ENCODE measurements at places on chromosomes 13 and 19.

GRCh38 chr19:18655173-18655844 lies 18.5 kb downstream of the KLHL26 start:
- DNase-seq: no peak

GRCh38 chr13:78265098-78265497 lies 338.3 kb downstream of the POU4F1 start:
- no peak for DNase-seq

DNA sequence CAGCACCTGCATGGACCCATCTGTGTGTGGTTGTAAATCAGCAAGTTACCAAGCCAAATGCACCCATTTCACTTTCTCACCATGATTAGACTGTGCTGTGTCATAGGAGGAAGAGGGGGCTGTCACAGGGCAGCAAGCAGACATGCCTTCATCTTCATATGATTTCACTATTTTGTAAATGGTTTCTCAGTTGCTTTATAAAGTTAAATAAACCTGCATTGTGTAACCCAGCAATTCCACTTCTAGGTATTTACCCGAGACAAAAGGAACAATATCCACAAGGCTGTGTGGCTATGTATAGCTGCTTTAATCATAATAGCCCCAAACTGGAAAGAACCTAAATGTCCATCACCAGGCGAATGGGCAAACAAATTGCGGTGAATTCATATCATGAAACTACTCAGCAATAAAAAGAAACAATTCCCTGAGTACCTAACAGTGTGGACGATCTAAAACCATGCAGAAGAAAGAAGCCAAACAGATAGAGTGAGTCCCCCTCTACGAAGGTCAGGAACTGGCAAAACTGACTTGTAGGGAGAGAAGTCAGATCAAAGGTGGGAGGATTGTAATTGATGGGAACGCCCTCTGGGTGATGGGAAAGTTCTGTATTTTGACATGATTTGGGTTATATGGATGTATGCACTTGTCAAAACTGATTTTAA lies 185.4 kb downstream of the COL4A1 start:
- no peak for DNase-seq

- peak; percentile 68 for DNase-seq
These were observed 6.0 kb downstream of the RUVBL2 start for GRCh38 chr19:48999481-49000325.

DNA sequence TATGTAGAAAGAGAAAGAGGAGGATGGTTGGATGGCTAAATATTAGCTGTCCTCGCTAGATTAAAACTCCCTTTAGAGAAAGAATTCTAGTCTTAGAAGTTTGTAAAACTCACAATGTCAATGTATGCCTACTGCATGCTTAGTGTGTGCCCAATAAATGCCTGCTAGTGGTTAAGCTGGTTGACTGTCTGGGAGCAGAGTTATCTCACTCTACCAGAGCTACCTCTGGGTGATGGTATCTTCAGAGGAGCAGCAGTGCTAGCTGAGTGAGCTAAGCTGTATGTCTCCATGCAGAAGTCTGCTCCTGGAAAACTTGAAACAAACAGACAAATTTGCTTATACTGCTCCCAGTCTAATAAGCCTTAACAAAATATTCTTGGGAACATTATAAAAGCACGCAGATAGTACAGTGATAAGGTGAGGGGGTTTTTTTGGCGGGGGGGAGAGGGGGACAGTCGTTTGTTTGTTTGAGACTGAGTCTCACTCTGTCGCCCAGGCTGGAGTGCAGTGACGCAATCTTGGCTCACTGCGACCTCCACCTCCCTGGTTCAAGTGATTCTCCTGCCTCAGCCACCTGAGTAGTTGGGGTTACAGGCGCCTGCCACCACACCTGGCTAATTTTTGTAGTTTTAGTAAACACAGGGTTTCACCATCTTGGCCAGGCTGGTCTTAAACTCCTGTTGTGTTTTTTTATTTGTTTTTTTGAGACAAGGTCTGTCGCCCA lies 202.8 kb upstream of the TSC22D1 start:
- DNase-seq: no peak

DNA sequence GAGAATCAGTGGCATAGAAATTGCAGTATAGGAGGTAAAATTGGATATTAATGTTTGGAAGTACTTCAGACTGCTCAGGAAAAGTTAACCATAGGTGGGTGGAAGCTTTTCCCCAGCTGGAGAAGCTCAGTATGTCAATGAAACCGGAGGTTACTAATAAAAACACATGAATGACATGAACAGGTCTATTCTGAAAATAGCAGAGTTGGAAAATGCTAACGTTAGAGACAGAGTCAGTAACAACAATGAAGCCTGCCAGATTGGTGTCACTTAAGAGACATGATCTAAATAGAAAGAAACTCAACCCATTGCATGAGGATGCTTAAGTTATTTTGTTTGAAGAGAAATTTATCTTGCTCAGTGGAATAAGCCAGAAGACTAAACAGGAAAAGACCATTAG lies 364.5 kb downstream of the DNAJC15 start:
- DNase-seq: no peak

- no peak for DNase-seq
These were observed 17.3 kb downstream of the ZBTB7A start for GRCh38 chr19:4049432-4049831.

DNA sequence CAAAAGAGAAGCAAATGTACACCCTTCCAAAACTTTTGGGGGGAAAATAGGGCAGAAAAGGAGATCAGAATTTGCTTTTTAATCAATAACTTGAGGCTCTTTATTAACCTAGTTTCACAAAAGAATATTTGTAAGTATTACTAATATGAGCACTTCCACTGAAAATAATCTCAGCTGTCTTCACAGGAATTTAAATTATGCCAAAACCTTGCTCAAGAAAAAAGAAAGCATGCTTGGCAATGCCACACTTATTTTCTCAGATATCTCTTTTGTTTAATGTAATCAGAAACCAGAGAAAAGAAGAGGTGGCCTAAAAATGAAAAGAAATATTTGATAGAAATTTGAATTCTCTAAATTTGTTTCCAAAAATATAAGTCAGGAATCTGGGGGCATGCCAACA lies 234.9 kb upstream of the GPC6 start:
- DNase-seq: no peak

GRCh38 chr13:43206838-43207237 lies 183.5 kb downstream of the DNAJC15 start:
- DNase-seq: no peak

DNA sequence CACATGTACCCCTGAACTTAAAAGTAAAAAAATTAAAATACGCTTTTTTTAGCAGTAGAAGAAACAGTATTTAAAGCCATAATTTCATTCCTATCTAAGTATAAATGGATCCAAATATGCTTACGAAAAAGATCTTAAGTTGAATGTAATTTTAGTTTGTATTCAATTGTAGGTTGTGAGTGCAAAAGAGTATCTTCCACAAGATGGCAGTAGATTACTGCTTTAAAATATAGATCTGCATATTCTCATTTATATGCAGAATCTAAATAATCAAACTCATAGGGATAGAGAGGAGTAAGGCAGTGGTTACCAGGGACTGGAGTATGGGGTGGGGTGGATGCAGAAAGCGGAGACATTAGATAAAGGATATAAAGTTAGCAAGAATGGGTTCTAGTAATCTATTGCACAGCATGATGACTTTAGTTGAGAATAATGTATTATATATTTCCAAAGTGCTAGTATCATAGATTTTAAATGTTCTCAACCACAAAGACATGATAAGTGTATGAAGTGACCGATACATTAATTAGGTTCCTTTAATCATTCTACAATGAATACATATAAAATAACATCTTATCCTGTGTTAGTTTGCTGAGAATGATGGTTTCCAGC lies 14.2 kb downstream of the OR7A17 start:
- peak; percentile 62 for DNase-seq

DNA sequence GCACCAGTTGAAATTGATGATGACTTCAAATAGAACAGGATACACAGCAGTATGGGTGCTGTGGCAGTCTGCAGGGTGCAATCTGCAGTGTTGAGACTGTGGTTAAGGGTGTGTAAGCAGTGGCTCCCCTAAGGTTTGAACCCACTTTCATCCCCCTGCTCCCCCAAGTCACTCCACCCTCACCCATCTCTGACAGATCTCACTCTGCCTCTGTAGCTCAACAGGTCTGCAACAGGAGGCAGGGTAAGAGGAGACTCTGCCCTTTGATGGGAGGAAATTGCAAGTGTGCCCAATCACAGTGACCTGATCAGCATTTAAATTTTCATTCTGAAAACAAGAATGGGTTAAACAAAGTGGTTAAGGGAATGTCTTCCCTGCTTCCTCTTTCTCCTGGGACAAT lies 92.4 kb downstream of the DCT start:
- no peak for DNase-seq

DNA sequence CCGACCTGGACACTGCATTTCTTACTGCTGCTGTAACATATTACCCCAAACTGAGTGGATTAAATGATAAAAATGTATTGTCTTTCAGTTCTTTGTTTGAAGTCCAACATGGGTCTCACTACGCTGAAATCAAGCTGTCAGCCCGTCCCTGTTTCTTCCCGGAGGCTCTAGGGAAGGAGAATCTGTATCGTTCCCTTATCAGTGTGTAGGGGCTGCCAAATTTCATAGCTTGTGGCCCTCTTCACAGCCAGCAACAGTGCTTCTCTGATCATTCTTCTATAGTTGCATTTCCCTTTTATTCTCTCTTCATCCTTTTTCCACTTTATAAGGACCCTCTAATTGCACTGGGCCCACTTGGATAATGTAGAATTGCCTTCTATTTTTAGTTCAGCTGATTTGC lies 10.1 kb downstream of the ZNF234 start:
- no peak for DNase-seq

DNA sequence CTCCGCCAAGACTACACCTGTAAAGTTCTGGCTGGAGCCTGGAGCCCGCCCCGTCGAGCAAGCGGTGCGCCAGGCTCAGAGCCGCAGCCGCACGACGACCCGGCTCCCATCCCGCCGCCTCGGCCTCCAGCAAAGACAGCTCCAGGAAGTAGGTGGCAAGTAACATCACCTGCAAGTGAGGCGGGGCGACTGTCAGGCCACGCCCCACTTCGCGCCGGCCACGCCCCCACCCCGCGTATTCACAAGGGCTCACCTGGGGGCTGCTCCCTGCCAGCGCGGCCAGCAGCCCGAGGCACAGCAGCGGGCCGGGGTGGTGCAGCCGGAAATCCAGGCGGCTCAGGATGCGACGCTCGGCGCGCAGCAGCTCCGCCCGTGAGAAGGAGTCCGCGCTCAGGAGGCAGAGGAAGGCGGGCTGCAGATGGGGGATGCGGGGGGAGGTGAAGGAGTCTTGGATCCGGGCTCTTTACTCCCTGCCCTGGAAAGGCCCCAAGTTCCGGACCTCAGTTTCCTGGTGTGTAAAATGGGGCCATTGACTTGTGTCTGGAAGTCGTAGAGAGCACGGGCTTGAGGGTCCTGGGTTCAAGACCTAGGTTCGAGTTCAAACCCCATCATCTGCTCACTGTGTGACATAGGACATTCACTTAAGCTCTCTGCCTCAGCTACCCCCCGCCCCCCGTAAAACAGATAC lies 3.2 kb downstream of the CCNP start:
- no peak for DNase-seq

DNA sequence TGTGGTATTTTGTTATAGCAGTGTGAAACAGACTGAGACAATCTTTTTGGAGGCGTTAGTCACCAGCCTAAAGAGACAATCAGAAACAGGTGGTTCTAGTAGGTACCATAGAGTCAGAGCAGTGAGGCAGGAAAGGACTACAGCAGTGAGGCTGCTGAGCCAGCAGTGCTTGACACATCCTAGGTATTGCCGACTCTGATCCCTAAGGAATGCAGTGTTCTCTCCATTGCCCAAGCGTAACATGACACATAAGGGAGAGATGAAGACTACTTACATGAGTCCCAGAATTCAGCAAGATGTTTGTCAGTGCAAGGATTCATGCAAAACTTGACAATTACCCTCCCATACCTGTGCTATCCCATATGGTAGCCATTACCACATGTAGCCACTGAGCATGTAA lies 62.4 kb upstream of the XPO4 start:
- no peak for DNase-seq

- no peak for DNase-seq
These were observed 12.9 kb downstream of the CCDC70 start for GRCh38 chr13:51874651-51875050.

GRCh38 chr19:19745496-19746285 lies 12.8 kb upstream of the ZNF14 start:
- peak; percentile 43 for DNase-seq

- no peak for DNase-seq
These were observed at the start of gene CDC34 for GRCh38 chr19:531753-532560. CDC34 (plus strand) TSS chr19:531760; CDS start chr19:531932, 172 bp downstream.

DNA sequence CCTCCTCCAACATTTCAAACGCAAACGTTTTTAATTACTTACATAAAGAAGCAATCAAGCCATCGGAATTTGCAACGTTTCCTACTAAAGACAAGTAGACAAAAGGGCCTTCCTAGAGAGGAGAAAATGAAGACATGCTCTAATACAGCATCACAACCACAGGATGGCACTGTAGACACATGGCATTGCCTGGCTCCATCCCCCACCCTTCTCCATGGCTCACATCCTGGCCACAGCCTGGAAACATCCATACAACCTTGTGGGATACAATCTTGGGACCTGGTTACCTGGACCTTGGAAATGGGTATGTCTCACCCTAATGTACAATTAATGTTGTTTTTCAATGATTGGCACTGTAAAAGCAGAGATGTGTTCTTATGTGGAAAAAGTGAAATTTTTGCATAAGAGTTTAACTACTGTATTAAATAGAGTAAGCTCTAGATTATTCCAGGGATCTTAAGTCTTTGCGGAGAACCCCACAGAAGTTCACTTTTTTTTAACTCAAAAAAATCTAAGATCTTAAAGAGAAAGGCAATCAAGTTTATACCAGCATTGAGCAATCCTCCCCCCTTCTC lies 21.5 kb downstream of the EBPL start:
- DNase-seq: peak; percentile 25

- no peak for DNase-seq
These were observed 258.6 kb downstream of the ATP8A2 start for GRCh38 chr13:25630329-25630900.

- no peak for DNase-seq
These were observed 540.6 kb upstream of the SPRY2 start for GRCh38 chr13:80881495-80881894.

DNA sequence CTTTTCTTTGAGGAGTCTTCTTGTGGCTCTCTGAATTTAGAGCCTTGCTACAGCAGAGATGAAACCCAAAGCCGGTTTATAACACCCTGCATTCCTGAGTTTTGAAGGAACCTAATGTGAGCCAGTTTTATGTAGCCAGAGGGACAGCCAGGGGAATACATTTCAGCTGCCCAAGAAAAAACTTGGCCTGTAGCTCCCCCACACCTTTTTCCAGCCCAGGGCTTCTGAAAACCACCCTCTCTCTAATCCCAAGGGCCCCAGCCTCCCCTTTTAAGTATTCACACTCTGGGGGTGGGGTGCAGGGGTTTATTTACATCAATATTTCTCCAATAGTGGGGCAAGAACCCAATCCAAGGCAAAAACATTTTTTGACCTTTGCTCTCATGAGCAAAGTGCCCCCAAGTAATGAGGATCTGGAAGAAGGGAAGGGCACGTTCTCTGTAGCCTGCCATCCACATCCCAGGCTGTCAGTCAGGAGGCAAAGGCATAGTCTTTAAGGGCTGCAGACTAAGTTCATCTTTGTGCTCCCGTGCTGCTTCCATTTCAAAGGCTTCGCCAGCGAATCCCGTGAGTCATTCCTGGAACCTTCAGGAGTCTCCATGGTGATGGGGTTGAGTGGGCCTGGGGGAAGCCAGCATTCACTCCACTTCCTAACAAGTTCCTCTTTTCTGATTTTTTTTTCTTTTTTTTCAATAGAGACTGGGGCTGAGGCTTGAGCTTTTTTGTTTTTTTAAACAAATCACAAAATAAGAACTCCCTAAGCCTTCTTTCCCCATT lies 33.2 kb upstream of the MEDAG start:
- no peak for DNase-seq
